Endothelial cell of umbilical vein (primary cell): ENCODE measurements at places on chromosomes 6 and 20. TPM values are rescaled to one million over a fixed set of nuclear protein-coding genes. Genes with fewer than 3 reads are reported as not detected.

FAM210B gene
- 37.6 and 44.5 TPM in 2 replicates for total RNA-seq

BPIFB3 gene
- total RNA-seq, result not detected in 2 replicates

C6orf89 gene
- total RNA-seq, result 34.0 and 36.4 TPM in 2 replicates

CD109 gene
- 86.2 and 107 TPM in 2 replicates for total RNA-seq

TMEM244 gene
- total RNA-seq, result not detected in 2 replicates

ARMC12 gene
- total RNA-seq, result 0.90 and 0.91 TPM in 2 replicates

EEF1E1 gene
- total RNA-seq, result 58.1 and 62.4 TPM in 2 replicates

BPIFB4 gene
- not detected in 2 replicates for total RNA-seq

PGK2 gene
- total RNA-seq, result not detected in 2 replicates

MUCL3 gene
- total RNA-seq, result not detected in 2 replicates

FRMD1 gene
- total RNA-seq, result not detected in 2 replicates

VGLL2 gene
- total RNA-seq, result not detected in 2 replicates

SLA2 gene
- total RNA-seq, result not detected in 2 replicates

SH3BGRL2 gene
- 10.7 and 15.2 TPM in 2 replicates for total RNA-seq

FAM209B gene
- total RNA-seq, result not detected in 2 replicates

GSTA2 gene
- total RNA-seq, result not detected in 2 replicates

BTN1A1 gene
- not detected in 2 replicates for total RNA-seq

C6orf15 gene
- total RNA-seq, result not detected in 2 replicates

DEFB114 gene
- not detected in 2 replicates for total RNA-seq

IL17F gene
- not detected in 2 replicates for total RNA-seq

NRSN1 gene
- total RNA-seq, result not detected in 2 replicates

HM13 gene
- total RNA-seq, result 188 and 211 TPM in 2 replicates
